Stimulated activated CD4-positive, alpha-beta T cell treated with anti-CD3 and anti-CD28 coated beads, Interleukin-4, amount 100 ng/mL, for 48 hours (primary cell): ENCODE measurements at places on chromosomes 7 and 10.

GRCh38 chr10:6052247-6053221 lies 9.6 kb downstream of the IL2RA start:
- DNase-seq: peak; percentile 64

GRCh38 chr7:32093415-32094408 lies 23.5 kb upstream of the PDE1C start:
- no peak for DNase-seq

DNA sequence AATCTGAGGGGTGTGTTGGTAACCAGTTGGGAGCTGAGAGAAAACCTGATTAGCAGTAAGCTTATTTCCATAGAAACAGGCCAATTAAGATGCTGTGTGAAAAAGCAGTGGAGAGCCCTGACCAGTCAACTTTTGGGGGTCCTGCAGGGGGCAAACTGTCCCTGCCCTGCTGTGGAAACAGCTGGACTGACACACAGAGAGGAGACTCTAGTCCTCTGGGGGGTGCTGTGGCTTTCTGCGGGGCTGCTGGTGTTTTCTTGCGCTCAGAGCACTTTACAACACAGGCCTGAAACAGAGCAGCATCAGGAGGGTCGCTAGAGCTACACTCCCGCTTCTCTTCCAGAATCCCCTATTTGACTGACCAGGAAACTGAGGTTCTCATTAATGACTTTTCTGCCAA lies 546.9 kb upstream of the GALNT17 start:
- DNase-seq: no peak

GRCh38 chr10:126011995-126012394 lies 115.6 kb downstream of the FANK1 start:
- no peak for DNase-seq

- no peak for DNase-seq
Observed at GRCh38 chr7:132907380-132907940, 174.4 kb downstream of the CHCHD3 start.

- no peak for DNase-seq
Observed at GRCh38 chr7:69996121-69996520, 397.8 kb downstream of the AUTS2 start.

GRCh38 chr7:15303357-15303756 lies 258.5 kb downstream of the AGMO start:
- no peak for DNase-seq
